ENCODE measurements at places on chromosomes 4 and X. TPM values are rescaled to one million over a fixed set of nuclear protein-coding genes. Genes with fewer than 3 reads are reported as not detected.
A peak's percentile ranks its signal among the peaks of the same experiment; 100 is the strongest.

GRCh38 chrX:25599061-25599460, 539.1 kb upstream of the MAGEB18 start:
- no peak overlapping the region for H3K4me3 ChIP-seq
- H3K27me3 ChIP-seq: no peaks in the 10 kb centered on the region
- no peak overlapping the region for H3K27ac ChIP-seq
- no peaks in the 10 kb centered on the region for H3K36me3 ChIP-seq

DNA sequence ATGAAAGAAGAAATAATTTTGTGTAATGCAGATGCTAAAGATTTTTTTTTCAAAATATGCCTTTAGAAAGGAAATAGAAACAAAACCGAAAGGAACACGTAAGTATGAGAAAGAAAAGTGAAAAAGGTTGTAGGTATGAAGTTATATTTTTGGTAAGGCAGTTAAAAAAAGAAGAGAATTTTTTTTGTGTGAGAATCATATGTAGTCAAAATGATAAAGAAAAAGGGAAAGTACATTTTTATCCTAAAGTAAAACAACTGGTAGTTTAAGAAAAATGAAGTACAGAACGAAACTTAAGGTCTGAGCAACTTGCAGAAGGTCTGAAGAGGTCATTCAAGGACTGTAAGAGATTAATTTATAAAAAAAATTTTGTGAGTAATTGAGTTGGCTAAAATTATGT, 164.0 kb upstream of the TRAM1L1 start:
- no peaks in the 10 kb centered on the region for H3K4me1 ChIP-seq
- H3K27me3 ChIP-seq: no peaks in the 10 kb centered on the region

DNA sequence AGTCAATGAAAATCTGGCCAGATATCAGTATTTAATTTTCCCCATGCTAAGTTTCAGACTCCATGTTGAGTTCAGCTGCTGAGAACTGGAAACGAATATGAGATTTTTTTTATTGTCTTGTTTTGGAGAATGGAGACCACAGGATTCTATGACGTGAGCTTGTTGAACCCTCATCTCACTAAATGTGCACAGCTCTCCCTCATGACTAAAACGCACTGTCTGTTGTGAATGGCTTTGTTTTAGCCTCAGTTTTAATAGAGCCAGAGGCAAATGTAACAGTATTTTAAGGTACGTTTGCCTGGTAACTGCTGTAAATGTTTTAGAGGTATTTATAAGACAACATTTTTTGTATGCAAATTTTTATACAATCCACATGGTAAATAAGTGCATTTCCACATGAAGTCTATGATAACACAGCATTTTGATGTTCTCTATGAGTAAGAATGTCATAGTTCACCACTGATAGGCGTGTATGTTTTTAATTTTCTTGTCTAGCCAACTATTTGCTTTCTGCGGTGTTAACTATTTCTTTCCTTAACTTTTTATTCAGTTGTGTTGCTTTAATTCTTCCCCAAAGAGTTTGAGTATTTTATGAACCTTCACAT, 1159.3 kb upstream of the TENM3 start:
- no peaks in the 10 kb centered on the region for H3K4me1 ChIP-seq
- no peak overlapping the region for H3K27ac ChIP-seq
- H3K4me3 ChIP-seq: no peak overlapping the region
- no peaks in the 10 kb centered on the region for H3K27me3 ChIP-seq
- H3K36me3 ChIP-seq: no peaks in the 10 kb centered on the region
- no peak for DNase-seq

GRCh38 chr4:2794486-2795299, 1.8 kb downstream of the SH3BP2 start:
- H3K4me1 ChIP-seq: peaks cover 75% of the 10 kb centered on the region
- H3K27me3 ChIP-seq: no peaks in the 10 kb centered on the region

DNA sequence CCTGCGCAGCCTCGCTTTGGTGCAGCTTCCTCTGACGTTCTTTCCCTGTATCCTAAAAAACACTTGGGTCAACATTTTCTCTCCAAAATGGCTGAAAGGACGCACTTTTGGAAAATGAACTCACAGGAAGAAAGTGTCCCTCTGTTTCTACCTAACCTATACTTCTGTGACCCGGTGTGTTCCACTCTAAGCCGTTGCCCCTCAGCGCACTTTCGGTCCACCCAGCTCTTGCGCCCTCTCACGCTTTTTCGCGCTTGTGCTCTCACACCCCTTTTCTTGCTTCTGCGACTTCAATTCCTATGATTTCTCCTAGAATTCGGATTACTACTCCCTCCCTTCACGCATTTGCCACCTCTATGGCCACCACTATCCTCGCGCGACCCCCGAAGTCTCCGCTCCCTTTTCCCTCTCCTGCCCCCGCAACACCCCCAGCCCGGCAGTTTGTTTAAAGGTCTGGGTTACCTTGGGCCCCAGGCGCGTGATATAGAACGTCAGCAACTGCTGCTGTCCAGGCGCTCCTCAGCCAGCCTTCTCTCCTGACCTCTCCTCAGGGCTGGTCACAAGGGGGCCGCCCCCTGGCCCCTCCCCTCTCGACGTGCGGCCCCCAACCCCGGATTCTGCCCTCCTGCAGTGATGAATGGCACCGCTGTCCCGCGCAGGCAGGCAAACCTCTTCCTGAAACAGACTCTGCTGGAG, at the start of gene USP51:
USP51 (minus strand) TSS at position 535 of the 696 bp plus-strand sequence. CDS start 909 bp downstream, outside the sequence.
- H3K27me3 ChIP-seq: no peaks in the 10 kb centered on the region
- no peaks in the 10 kb centered on the region for H3K36me3 ChIP-seq
- H3K27ac ChIP-seq: peak within 1 kb of the TSS; percentile 84
- H3K4me1 ChIP-seq: no peaks in the 10 kb centered on the region
- peak; percentile 22 for DNase-seq

DNA sequence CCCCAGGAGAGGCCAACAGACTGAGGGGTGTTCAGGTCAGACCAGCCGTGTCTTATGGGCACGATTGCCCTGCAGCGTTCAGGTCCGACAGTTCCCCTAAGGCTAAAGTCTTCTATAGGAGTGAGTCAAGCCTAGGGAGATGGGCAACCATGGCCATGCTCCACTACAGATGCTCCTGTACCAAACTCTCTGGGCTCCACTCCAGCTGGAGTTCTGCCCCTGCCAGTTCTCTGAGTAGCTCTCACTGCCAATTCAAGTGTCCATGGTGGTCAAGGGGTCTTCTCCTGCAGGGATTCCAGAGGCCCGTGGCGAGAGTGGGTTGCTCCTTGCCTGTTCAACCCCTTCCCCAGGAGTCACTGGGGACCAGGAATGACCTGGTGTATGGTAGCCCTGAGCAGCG, 38.2 kb downstream of the BEX3 start:
- no peaks in the 10 kb centered on the region for H3K27me3 ChIP-seq
- H3K27ac ChIP-seq: no peak overlapping the region
- no peaks in the 10 kb centered on the region for H3K4me1 ChIP-seq
- DNase-seq: no peak
- H3K36me3 ChIP-seq: no peaks in the 10 kb centered on the region

GRCh38 chr4:38925492-38926413, 58.1 kb downstream of the FAM114A1 start:
- H3K27ac ChIP-seq: no peak overlapping the region
- DNase-seq: no peak
- H3K4me1 ChIP-seq: no peaks in the 10 kb centered on the region
- H3K36me3 ChIP-seq: peaks cover 98% of the 10 kb centered on the region

DNA sequence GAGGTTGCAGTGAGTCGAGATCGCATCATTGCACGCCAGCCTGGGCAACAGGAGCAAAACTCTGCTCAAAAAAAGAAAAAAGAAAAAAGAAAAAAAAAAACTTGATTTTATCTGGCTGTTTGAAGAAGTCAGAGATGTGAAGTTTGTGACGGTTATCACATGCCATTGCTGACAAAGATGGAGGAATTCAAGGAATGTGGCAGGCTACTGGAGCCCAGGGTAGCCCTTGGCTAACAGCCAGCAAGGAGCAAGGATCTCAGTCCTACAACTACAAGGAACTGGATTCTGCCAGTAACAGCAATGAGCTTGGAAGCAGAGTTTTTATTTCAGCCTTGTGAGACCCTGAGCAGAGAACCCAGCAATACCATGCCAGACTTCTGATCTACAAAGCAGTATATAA, 24.3 kb upstream of the TET2 start:
- DNase-seq: no peak
- H3K36me3 ChIP-seq: no peaks in the 10 kb centered on the region
- no peak overlapping the region for H3K4me3 ChIP-seq
- no peak overlapping the region for H3K27ac ChIP-seq
- no peaks in the 10 kb centered on the region for H3K27me3 ChIP-seq
- no peaks in the 10 kb centered on the region for H3K4me1 ChIP-seq

TAF7L gene
- total RNA-seq: not detected

CXCL11 gene
- 0.40 TPM for total RNA-seq

BMP3 gene
- not detected for total RNA-seq

TRPC5OS gene
- total RNA-seq: not detected
